ENCODE measurements at places on chromosomes 2 and 18. TPM values are rescaled to one million over a fixed set of nuclear protein-coding genes. Genes with fewer than 3 reads are reported as not detected.

DNA sequence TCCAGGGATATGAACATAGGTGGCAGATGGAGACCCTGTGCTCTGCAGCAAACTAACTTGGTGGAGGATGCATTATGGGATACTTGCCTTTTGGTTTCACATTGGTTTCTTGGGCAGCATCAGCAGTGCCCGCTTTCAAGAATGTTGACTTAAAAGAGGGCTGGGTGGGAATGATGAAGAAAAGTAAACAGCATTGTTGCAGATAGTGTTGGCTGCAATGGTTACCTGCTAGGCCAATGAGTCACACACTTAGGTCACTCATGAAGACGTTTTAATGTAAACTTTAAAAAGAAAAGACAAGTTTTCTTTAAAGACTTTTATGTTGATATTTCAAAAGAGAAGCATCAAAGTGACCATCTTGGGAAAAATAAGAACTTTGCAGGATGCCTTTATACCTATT is 26.1 kb upstream of the FAM237A start:
- no peaks in the 10 kb centered on the region for H3K36me3 ChIP-seq
- DNase-seq: no peak
- peaks cover 2% of the 10 kb centered on the region for H3K27me3 ChIP-seq
- H3K27ac ChIP-seq: no peak overlapping the region

FBLN7 gene
- 0.26 TPM for total RNA-seq

- peaks cover 2% of the 10 kb centered on the region for H3K4me1 ChIP-seq
- no peak overlapping the region for H3K4me3 ChIP-seq
- DNase-seq: no peak
- H3K27me3 ChIP-seq: peaks cover 5% of the 10 kb centered on the region
- no peak overlapping the region for H3K27ac ChIP-seq
Observed at GRCh38 chr2:179272406-179273192, 8.0 kb upstream of the SESTD1 start.

KIDINS220 gene
- total RNA-seq: 29.9 TPM

NYAP2 gene
- not detected for total RNA-seq

DNA sequence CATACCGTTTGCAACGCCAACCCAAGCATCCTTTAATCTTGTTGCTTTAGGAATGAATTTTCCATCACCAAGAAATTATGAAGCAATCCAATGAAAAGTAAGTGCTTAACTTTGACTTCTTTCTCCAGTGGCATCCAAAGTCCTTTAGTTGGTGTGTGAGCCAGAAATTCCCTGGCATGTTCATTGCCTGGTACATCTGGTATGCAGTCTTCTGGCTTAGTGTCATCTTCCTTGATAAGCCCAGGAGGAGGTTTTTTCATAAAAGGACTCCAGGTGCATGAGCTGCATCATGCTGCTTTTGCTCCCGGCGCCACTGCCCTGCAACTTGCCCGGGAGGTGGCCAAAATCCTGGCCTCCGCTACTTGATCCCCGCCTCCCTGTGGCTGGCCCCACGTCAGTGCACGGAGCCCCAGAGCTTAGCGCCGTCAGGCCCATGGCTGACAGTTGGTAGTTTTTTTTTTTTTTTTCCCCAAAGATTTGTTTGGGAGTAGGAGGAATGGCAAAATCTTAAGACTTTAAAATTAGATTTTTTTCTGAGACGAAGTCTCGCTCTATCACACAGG is 58.7 kb downstream of the PUM2 start:
- peaks cover 12% of the 10 kb centered on the region for H3K4me1 ChIP-seq
- H3K27ac ChIP-seq: no peak overlapping the region
- H3K27me3 ChIP-seq: no peaks in the 10 kb centered on the region
- H3K36me3 ChIP-seq: peaks cover 32% of the 10 kb centered on the region
- DNase-seq: no peak

GRCh38 chr2:18781541-18782280 is 192.3 kb upstream of the NT5C1B start:
- H3K27ac ChIP-seq: no peak overlapping the region
- H3K36me3 ChIP-seq: no peaks in the 10 kb centered on the region

DNA sequence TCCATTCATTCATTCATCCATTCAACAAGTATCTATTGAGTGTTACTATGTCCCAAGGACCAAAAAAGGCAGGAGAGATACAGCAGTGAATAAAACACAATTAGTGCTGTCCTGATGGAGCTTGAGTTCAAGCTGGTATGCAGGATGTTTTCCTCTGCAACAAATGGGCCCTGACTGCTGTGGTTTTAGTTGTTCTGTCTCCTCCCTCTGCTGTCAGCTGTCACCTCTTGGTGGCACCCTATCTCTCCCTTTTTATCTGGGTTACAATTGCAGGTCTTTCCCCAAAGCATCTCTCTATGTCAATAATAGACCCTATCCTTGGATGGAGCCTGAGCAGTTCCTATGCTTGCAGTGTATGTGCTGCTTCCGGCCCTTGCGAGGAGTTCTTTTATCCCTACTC is 304.8 kb downstream of the PDE11A start:
- H3K4me3 ChIP-seq: no peak overlapping the region
- H3K27me3 ChIP-seq: peaks cover 5% of the 10 kb centered on the region
- no peak overlapping the region for H3K27ac ChIP-seq
- H3K36me3 ChIP-seq: no peaks in the 10 kb centered on the region

PSMA8 gene
- total RNA-seq: 0.82 TPM

DNA sequence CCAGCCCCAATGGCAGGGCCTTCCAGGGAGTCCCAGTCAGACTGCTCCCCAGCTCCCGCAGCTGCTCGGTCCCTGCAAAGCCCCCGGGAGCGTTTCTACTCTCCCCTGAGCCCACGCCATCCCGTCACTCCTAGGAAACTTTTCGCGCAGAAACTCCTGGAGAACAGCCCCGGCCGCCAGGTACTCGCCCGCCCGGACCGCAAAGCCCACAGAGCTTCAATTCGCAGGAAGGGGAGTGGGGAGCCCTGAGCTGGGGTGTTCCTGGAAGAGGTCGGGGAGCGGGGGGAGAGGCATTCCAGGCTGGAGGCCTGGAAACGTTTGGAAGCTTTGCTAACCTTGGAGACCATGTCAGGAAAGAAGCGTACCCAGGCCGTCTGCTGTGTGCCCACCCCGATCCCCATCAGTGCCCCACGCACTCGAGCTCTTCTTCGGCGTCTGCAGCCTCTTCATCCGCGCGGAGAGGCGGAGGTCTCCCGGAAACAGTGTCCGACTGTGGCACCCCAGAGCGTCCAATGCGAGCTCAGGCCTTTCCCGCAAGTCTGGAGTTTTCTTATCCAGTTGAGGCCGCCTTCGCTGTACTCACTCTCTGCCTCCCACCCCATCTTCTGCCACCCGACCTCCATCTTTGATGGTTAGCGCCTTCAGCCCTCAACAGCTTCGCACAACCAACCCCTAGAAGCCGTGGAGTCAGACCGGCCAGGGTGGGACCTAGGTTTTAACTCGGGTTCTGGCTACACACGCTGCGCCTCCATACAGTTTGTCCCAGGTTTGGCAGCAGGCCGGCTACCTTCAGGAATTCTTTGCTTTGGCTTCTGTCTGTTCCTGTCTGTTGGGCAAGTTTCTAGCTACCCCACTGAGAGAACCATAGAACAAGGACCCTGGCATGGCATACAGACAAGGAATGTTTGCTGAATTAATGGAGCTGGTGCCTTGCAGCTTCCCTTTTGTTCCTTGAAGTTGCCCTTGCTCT is 3.7 kb downstream of the PCGF1 start:
- peak overlapping the region; percentile 77 for H3K4me3 ChIP-seq
- DNase-seq: no peak
- peaks cover 57% of the 10 kb centered on the region for H3K4me1 ChIP-seq
- peaks cover 10% of the 10 kb centered on the region for H3K36me3 ChIP-seq
- H3K27ac ChIP-seq: peak overlapping the region; percentile 63

ALK gene
- total RNA-seq: not detected

- H3K27me3 ChIP-seq: peaks cover 17% of the 10 kb centered on the region
- no peak for DNase-seq
- peak overlapping the region; percentile 45 for H3K4me3 ChIP-seq
- H3K27ac ChIP-seq: no peak overlapping the region
Observed at GRCh38 chr18:12038082-12038638, 55.5 kb upstream of the ANKRD62 start.

COL4A4 gene
- total RNA-seq: not detected

BOD1L2 gene
- not detected for total RNA-seq

DNA sequence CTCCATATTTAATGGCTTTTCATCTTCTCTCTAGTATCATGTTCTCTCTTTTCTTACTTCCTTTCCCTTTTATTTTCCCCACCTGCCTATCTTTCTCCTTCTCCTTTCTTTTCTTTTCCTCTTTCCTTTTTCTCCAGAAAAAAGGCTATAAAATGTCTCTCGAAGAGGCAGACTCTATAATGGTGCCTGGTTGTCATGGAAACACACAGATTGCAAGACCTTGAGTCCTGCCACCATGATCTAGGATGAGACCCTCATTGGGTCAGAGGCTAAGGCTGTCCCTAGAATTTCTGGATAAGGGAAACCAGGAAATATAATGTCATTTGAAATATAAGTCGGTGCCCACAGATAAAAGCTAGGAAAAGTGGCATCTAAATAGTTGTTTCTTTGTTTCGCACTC is 36.5 kb upstream of the LHCGR start:
- no peaks in the 10 kb centered on the region for H3K36me3 ChIP-seq
- no peak for DNase-seq
- H3K4me1 ChIP-seq: no peaks in the 10 kb centered on the region
- H3K27ac ChIP-seq: no peak overlapping the region
- no peak overlapping the region for H3K4me3 ChIP-seq
- H3K27me3 ChIP-seq: no peaks in the 10 kb centered on the region

DNA sequence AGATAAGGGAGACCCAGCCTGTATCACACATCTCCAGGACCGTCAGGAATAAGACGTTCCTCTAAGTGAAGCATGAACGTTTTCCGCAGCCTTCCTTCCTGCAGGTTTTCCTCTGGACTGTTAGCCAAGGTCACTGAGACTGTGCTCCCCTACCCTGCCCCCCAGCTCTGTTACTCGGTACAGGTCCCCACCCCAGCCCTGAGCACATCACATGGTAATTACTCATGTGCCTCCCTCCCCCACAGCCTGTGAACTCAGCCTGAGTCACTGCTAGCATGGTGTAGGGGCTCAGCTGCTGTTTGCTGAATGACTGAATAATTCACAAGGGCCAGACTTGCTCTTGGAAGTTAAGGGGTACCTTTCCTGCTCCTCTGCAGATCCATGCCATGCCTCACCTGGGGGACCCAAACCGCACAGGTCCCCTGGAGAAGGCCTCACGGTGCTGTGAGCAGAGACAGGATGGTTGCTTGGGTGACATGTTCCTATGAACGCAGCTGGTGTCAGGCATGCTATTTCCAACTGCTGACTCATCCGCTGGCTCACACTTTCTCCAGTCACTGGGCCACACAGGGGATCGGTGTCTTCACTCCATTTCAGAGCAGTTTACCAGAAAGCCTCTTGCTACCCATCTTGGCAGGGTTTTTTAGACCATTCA is 88.2 kb downstream of the PLB1 start:
- no peaks in the 10 kb centered on the region for H3K27me3 ChIP-seq
- H3K4me3 ChIP-seq: no peak overlapping the region
- H3K4me1 ChIP-seq: peaks cover 41% of the 10 kb centered on the region
- no peak overlapping the region for H3K27ac ChIP-seq
- no peaks in the 10 kb centered on the region for H3K36me3 ChIP-seq

- H3K27me3 ChIP-seq: no peaks in the 10 kb centered on the region
- H3K4me3 ChIP-seq: no peak overlapping the region
- H3K36me3 ChIP-seq: peaks cover 15% of the 10 kb centered on the region
Observed at GRCh38 chr2:108560241-108560811, 26.1 kb downstream of the LIMS1 start.

CD207 gene
- total RNA-seq: not detected

ZNF512 gene
- 39.5 TPM for total RNA-seq

DNA sequence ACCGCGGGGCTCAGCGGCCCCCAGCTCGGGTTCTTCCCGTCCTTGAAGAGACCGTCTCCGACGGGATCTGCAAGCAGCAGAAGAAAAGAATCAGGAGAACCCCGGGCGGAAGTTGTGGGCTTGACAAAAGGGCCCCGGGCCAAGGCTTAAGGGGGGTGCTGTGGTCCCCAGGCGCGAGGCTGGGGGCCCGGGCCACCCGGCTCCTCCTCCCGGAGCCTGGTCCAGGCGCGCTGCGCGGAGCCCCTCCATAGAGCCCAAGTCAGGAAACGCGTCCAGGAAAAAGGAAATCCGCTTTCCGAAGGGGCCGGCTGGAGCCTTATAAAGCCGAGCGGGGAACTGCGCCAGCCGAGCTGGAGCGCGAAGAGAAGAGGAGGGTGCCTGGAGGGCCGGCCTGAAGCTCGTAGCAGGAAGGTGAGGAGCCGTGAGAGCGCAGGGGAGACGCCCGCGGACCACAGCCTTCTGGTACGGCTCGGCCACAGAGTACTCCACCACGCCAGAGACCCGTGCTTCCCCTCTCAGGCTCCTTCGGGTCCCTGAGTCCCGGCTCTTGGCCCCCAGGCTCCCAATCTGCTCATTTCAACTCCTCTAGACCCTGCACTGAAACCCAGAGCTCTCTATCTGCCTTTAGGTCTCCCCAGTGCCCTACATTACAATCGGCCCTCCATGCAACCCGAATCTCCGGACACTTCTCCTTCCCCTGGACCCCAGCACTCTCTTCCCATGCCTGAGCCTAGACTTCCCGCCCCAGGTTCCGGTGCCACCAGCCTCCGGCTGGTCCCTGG is 554 bp downstream of the FEV start:
- no peak for DNase-seq
- H3K27me3 ChIP-seq: peaks cover 87% of the 10 kb centered on the region
- H3K36me3 ChIP-seq: no peaks in the 10 kb centered on the region
- H3K4me3 ChIP-seq: no peak overlapping the region

DNA sequence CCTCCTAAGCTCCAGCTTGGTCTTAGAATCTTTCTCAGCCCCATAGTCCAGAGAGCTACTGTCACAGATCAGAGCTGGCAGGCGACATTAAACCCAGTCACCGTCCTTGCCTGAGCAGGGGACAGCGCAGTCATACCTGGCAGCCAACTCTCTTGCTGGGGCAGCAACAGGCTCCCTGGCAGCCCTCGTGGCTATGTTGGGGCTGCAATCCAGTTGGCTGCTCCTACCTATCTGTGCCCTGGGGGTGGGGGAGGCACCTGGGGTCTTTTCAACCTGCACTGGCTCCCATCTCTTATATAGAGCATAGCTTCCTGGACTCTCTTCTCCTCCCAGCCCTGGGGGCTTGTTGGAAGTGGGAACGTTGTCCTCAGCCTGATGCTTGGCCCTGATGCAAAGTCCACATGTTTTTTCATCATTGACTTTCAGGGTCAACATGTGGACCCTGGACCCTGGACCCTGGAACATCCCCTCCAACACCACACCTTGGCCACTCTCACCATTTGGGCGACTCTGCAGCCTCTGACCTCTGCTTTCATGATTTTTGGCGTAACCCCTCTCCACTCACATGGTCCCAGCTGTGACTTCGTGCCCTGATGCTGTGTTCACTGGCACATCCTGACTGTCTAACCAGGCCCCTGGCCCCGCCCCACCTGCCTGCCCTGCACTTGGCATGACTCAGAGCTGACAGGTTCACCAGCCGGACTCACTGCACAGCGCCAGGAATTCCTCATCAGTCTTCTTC is 45.6 kb downstream of the ATOH8 start:
- peaks cover 35% of the 10 kb centered on the region for H3K27me3 ChIP-seq
- no peak for DNase-seq
- no peaks in the 10 kb centered on the region for H3K36me3 ChIP-seq
- no peak overlapping the region for H3K27ac ChIP-seq
- H3K4me3 ChIP-seq: no peak overlapping the region
- H3K4me1 ChIP-seq: peaks cover under 1% of the 10 kb centered on the region

SH3RF3 gene
- 0.05 TPM for total RNA-seq

GRCh38 chr2:73700131-73700611 is 37.0 kb downstream of the TPRKB start:
- no peak overlapping the region for H3K27ac ChIP-seq
- H3K36me3 ChIP-seq: no peaks in the 10 kb centered on the region
- peaks cover 4% of the 10 kb centered on the region for H3K27me3 ChIP-seq
- H3K4me3 ChIP-seq: no peak overlapping the region
- no peaks in the 10 kb centered on the region for H3K4me1 ChIP-seq

EMILIN1 gene
- total RNA-seq: 0.75 TPM

LONRF2 gene
- 0.21 TPM for total RNA-seq

- no peak overlapping the region for H3K27ac ChIP-seq
- peaks cover 38% of the 10 kb centered on the region for H3K27me3 ChIP-seq
- no peaks in the 10 kb centered on the region for H3K36me3 ChIP-seq
Observed at GRCh38 chr2:119415630-119416029, 16.0 kb upstream of the TMEM37 start.

All from activated CD8-positive, alpha-beta memory T cell treated with anti-CD3 and anti-CD28 coated beads, Interleukin-2, amount 10 ng/mL, durations not matched to agents 7 days and 5 days (primary cell).